ENCODE measurements at places on chromosomes 7 and 10. TPM values are rescaled to one million over a fixed set of nuclear protein-coding genes. Genes with fewer than 3 reads are reported as not detected.

DNA sequence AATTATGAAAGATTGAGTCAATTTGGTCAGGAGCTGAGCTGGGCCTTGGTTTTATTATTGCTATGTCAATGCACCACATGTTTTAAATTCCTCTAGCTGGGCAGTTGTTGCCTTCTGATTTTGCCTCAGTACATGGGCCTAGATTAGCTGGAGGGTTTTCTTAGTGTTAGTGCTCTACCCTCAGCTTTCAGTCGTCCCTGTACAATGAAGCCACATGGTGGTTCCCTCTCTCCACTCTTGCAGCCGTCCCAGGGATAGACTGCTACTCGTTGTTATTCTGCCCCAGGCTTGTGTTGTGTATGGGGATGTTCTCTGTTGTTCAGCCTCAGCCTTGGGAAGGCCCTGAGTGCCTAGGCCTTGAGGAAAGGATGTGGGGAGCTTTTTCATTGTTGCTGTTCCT, 37.0 kb downstream of the NHLRC2 start:
- no peaks in the 10 kb centered on the region for H3K27me3 ChIP-seq
- H3K4me3 ChIP-seq = no peak overlapping the region
- H3K4me1 ChIP-seq = no peaks in the 10 kb centered on the region
- H3K27ac ChIP-seq = peak overlapping the region; percentile 84
- no peak for DNase-seq

DNA sequence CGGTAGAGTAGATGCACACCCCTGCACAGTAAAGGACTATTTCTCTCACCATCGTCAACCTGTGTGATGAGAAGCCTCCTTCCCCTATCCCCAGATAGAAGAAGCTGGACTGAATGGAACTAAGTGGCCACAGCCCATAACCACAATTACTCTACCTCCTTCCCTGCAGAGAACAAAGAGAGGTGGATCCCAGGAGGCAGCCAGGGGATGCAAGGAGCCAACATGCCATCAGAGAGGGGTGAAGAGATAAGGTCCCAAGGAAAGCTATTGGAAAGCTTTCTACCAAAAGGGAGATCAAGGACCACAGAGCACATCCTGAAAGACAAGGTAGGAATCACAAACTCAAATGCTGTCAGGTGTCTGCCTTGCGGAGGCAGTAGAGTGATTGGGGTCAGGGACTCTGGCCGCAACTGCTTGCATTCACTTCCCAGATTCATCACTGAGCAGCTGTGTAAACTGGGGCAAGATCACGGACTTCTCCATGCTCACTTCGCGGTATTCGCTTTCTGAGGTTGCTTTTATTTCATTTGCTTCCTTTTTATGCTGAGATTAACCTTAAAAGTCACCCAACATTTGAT, 81.6 kb upstream of the MYO3A start:
- no peaks in the 10 kb centered on the region for H3K36me3 ChIP-seq
- no peak for DNase-seq

The AKR1C2 gene
- 47.0 TPM for total RNA-seq

- H3K4me3 ChIP-seq = no peak overlapping the region
- H3K27ac ChIP-seq = no peak overlapping the region
- no peaks in the 10 kb centered on the region for H3K27me3 ChIP-seq
- DNase-seq = no peak
- no peaks in the 10 kb centered on the region for H3K4me1 ChIP-seq
- H3K36me3 ChIP-seq = no peaks in the 10 kb centered on the region
These were observed 109.0 kb downstream of the COL28A1 start for GRCh38 chr7:7426676-7427075.

DNA sequence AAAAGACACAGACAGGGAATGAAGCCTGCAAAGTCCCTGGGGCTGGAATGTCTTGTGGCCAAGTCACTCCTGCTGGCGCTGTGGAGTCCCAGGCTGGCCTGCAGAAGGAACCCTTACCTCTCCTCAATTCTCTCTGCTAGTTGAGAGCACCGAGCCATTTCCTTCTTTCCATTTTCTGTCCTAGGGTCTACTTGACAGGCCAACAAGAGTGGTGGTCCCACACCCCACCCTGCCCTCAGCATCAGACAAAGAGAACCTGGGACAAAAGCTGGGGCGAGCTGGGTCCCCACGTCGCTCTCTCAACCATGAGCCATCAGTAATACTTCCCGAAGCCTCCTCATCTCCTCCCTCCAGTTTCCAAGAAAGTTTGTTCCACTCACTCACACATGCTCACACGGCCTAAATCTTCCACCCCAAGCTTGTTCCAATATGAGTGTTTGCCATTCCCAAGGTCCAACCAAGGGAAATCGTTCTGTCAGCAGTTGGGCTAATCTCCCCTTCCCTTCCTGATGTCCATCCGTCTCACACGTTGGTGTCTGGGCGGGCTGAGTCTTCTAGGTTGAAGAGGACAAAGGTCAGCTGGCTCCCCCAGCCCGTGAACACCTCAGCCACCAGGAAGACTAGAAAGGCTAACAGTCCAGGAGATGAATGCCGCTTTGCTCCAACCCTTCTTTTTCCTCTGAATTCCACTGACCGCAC, 44.3 kb downstream of the CLEC2L start:
- no peak overlapping the region for H3K27ac ChIP-seq
- H3K27me3 ChIP-seq = no peaks in the 10 kb centered on the region
- peaks cover 22% of the 10 kb centered on the region for H3K36me3 ChIP-seq
- DNase-seq = no peak
- no peaks in the 10 kb centered on the region for H3K4me1 ChIP-seq

GRCh38 chr10:59880019-59880717, 26.2 kb downstream of the CCDC6 start:
- H3K27me3 ChIP-seq = no peaks in the 10 kb centered on the region
- H3K36me3 ChIP-seq = no peaks in the 10 kb centered on the region
- H3K4me3 ChIP-seq = no peak overlapping the region
- peaks cover 5% of the 10 kb centered on the region for H3K4me1 ChIP-seq

The STK17A gene
- total RNA-seq = 25.9 TPM

DNA sequence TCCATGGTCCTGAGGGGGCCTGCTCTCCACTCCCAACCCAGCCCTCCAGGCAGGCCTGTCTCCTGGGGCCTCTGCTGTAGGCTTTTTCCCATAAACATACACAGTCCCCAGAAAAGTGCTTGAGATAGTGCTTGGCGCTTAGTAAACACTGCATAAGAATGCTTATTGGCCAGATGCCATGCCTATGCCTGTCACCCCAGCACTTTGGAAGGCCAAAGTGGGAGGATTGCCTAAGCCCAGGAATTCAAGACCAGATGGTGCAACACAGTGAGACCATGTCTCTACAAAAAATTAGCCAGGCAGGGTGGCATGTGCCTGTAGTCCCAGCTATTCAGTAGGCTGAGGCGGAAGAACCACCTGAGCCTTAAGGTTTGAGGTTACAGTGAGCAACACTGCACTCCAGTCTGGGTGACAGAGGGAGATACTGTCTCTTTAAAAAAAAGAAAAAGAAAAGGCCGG, 24.6 kb upstream of the ASL start:
- no peaks in the 10 kb centered on the region for H3K36me3 ChIP-seq
- peaks cover 8% of the 10 kb centered on the region for H3K4me1 ChIP-seq
- H3K4me3 ChIP-seq = no peak overlapping the region
- H3K27ac ChIP-seq = no peak overlapping the region
- H3K27me3 ChIP-seq = no peaks in the 10 kb centered on the region

- no peak overlapping the region for H3K4me3 ChIP-seq
- DNase-seq = no peak
- H3K4me1 ChIP-seq = no peaks in the 10 kb centered on the region
- H3K36me3 ChIP-seq = no peaks in the 10 kb centered on the region
- H3K27me3 ChIP-seq = no peaks in the 10 kb centered on the region
- no peak overlapping the region for H3K27ac ChIP-seq
These were observed 11.2 kb downstream of the MUC17 start for GRCh38 chr7:101031082-101031481.

DNA sequence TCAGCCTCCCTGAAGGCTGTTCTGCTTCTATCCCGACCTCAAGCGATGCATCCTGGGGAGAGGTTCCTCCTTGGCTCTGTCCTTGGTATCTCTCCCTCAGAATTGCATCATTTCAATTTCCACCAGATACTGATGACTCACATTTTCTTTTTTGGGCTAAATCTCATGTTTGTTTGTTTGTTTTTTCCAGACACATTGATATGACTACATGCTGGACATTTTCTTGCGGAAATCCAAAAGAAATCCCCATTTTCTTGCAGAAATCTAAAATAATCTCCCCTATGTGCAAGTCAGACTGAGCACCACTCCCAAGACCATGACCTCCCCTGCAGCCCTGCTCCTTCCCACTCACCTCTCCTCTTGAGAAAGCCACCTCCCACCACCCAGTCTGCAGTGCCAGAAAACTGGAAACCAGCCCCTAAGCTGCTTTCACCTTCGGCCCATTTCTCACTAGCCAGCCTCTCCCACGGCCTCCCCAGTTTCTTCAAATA, 260.2 kb upstream of the PRKCQ start:
- DNase-seq = no peak
- H3K36me3 ChIP-seq = no peaks in the 10 kb centered on the region
- H3K4me3 ChIP-seq = no peak overlapping the region
- H3K4me1 ChIP-seq = no peaks in the 10 kb centered on the region
- H3K27ac ChIP-seq = no peak overlapping the region
- no peaks in the 10 kb centered on the region for H3K27me3 ChIP-seq

- DNase-seq = no peak
- no peak overlapping the region for H3K27ac ChIP-seq
- no peaks in the 10 kb centered on the region for H3K36me3 ChIP-seq
- H3K27me3 ChIP-seq = no peaks in the 10 kb centered on the region
- no peak overlapping the region for H3K4me3 ChIP-seq
These were observed 239.6 kb downstream of the PRKG1 start for GRCh38 chr10:51313773-51314478.

GRCh38 chr10:58201704-58202103, 66.0 kb downstream of the IPMK start:
- H3K27ac ChIP-seq = no peak overlapping the region
- DNase-seq = no peak
- no peaks in the 10 kb centered on the region for H3K4me1 ChIP-seq
- no peak overlapping the region for H3K4me3 ChIP-seq
- no peaks in the 10 kb centered on the region for H3K27me3 ChIP-seq
- H3K36me3 ChIP-seq = no peaks in the 10 kb centered on the region

The DYNC1I1 gene
- total RNA-seq = 14.1 TPM

The JAKMIP3 gene
- total RNA-seq = 0.44 TPM

GRCh38 chr10:53045315-53045714, 272.7 kb upstream of the MBL2 start:
- H3K4me3 ChIP-seq = no peak overlapping the region
- H3K27me3 ChIP-seq = no peaks in the 10 kb centered on the region
- no peaks in the 10 kb centered on the region for H3K4me1 ChIP-seq
- H3K36me3 ChIP-seq = no peaks in the 10 kb centered on the region

GRCh38 chr10:78194539-78195402, 161.1 kb downstream of the RPS24 start:
- no peaks in the 10 kb centered on the region for H3K4me1 ChIP-seq
- H3K27me3 ChIP-seq = no peaks in the 10 kb centered on the region
- DNase-seq = no peak
- no peak overlapping the region for H3K27ac ChIP-seq
- no peaks in the 10 kb centered on the region for H3K36me3 ChIP-seq
- no peak overlapping the region for H3K4me3 ChIP-seq

DNA sequence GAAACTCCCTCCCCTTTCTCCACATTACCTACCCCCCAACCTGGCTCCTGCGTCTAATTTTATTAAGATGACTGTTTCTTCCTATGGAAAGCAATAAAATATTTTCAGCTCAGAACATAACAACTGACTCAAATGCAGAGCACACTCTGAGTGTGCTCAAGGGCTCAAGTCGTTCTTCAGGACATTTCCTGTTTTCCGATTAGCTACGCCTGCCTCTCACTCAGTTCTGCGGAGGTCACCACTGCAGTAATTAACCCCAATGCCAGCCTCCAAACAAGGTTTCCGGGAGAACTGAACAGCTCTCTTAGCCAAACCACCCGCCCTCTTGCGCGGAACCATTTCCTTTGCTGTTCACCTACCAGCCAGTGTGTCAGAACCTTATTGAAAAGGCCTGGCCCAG, 19.3 kb downstream of the MYOF start:
- no peaks in the 10 kb centered on the region for H3K27me3 ChIP-seq
- no peaks in the 10 kb centered on the region for H3K36me3 ChIP-seq
- no peak for DNase-seq
- no peak overlapping the region for H3K4me3 ChIP-seq
- H3K4me1 ChIP-seq = no peaks in the 10 kb centered on the region

DNA sequence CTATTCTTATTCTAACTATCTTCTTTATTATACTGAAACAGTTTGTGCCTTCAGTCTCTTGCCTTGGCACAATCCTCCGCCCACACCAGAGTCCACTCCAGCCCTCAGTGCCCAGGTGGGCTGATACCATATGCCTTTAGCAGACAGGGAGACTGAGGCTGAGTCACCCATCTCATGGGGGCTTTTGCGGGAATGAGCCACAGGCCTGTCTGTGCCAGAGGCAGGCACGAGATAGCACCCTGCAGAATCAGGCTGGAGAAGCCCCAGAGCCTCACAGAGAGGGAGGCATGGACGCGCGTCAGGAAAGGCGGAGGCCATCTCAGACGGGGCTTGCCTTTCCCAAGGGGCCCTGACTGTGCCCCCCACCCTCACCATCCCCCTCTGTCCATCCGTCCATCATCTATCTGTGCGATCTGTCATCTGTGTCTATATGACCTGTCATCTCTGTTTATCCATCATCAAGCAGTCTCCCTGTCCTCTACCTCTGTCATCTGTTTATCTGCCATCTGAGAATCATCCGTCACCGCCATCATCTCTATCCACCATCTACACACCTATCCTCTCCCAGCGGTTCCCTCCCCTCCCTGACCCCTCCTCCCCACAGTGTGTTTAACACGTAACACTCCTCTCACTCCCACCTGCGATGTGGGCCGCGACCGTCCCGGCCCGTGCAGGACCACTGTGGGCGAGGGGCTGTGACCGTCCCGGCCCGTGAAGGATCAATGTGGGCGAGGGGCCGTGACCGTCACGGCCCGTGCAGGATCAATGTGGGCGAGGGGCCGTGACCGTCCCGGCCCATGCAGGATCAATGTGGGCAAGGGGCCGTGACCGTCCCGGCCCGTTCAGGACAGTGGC, 7.3 kb upstream of the ADAP1 start:
- H3K27me3 ChIP-seq = no peaks in the 10 kb centered on the region
- H3K36me3 ChIP-seq = peaks cover 4% of the 10 kb centered on the region
- H3K4me3 ChIP-seq = no peak overlapping the region
- H3K27ac ChIP-seq = no peak overlapping the region
- H3K4me1 ChIP-seq = no peaks in the 10 kb centered on the region

GRCh38 chr7:69889976-69890351, 291.7 kb downstream of the AUTS2 start:
- H3K4me3 ChIP-seq = no peak overlapping the region
- no peaks in the 10 kb centered on the region for H3K4me1 ChIP-seq
- no peaks in the 10 kb centered on the region for H3K36me3 ChIP-seq
- no peak overlapping the region for H3K27ac ChIP-seq
- H3K27me3 ChIP-seq = no peaks in the 10 kb centered on the region

The HKDC1 gene
- not detected for total RNA-seq

- H3K4me1 ChIP-seq = peaks cover 4% of the 10 kb centered on the region
- no peaks in the 10 kb centered on the region for H3K27me3 ChIP-seq
- H3K36me3 ChIP-seq = no peaks in the 10 kb centered on the region
- H3K27ac ChIP-seq = no peak overlapping the region
These were observed 21.3 kb downstream of the AVL9 start for GRCh38 chr7:32516551-32517100.

DNA sequence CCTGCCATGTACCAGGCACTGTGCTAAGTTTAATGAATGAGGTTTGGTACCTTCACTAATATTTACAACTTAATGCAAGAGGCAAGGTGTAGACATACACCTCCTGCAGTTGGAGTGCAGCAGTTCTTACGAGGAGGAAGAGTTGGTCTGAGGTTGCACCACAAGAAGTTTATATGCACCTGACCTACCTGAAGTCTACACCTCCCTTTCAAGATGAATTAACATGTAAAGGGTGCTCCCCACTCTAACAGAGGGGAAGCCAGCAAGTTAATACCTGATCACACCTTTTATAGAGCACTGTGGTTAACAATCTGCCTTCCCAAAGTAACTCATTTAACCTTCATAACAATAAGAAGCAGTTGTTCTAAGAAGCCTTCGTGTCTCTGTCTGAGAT, 120.0 kb downstream of the LYZL1 start:
- H3K4me1 ChIP-seq = peaks cover 33% of the 10 kb centered on the region
- peak overlapping the region; percentile 91 for H3K27ac ChIP-seq
- no peak for DNase-seq
- H3K36me3 ChIP-seq = no peaks in the 10 kb centered on the region
- no peaks in the 10 kb centered on the region for H3K27me3 ChIP-seq
